Activated CD8-positive, alpha-beta T cell treated with anti-CD3 and anti-CD28 coated beads, Interleukin-2, amount 10 ng/mL, durations not matched to agents 7 days and 5 days (primary cell): ENCODE measurements at places on chromosomes 3 and 15.

DNA sequence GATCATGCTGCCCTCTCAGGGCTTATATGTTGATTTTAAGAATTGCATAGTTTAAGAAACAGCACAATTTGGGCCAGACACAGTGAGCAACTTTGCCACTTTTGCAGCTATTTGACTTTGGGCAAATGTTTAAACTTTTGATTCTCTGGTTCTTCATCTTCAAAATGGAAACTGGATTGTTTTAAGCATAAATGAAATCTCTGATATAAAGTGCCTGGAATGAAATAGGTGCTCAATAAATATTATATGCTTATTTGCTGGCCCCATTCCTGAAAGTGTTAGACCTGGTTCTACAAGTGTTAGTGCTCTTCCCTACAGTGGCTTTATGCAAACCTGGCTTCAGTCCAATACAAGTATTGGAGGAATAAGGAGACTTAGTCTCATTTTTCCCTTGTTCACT is 33.1 kb upstream of the TSC22D2 start:
- DNase-seq, result no peak

DNA sequence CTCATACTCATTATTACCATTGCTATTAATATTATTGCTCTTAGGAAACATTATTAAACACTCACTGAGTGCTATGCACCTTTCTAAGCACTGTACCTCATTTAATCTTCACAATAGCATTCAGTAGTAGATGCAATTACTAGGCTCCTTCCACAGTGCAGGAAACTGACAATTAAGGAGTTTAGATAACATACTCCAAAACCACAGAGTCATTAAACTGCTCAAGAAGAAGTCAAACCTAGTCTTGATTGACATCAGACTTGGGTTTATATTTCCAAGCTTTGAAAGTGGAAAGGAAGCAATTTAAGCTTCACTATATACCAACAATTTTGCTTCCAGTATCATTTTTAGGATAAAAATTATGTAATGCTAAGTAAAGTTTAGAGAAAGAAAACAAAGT is 490.1 kb upstream of the ARRDC4 start:
- DNase-seq, result no peak

DNA sequence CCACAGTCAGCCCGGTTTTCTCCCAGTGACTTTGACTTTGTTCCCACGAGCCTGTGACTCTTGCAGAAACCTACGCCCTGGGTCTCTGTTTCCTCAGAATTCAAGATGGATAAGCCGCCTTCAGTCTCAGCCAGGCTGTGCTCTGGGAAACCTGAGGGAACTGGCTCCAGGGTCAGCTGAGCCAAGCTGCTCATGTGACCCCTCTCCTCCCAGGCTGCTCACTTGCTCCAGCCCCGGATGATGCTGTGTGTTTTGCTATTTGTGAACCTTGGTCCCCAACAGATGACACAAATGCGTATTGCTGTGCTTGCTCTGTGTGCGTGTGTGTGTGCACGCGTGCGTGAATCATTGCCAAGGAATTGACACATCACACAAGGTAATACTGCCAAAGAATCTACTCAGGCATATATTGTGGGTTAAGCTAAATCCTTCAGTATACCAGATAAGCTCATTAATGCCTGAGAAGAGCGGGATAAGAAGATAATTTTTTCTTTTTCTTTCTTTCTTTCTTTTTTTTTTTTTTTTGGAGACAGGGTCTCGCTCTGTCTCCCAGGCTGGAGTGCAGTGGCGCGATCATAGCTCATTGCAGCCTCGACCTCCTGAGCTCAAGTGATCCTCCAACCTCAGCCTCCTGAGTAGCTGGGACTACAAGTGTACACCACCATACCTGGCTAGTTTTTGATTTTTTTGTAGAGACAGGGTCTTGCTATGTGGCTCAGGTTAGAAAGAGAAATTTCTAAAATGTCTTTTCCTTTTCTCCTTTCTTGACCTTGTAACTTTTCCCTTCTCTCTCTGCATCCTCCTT is 29.2 kb upstream of the UMPS start:
- no peak for DNase-seq

- no peak for DNase-seq
Measured at GRCh38 chr3:133455960-133456359, 56.1 kb downstream of the BFSP2 start.

DNA sequence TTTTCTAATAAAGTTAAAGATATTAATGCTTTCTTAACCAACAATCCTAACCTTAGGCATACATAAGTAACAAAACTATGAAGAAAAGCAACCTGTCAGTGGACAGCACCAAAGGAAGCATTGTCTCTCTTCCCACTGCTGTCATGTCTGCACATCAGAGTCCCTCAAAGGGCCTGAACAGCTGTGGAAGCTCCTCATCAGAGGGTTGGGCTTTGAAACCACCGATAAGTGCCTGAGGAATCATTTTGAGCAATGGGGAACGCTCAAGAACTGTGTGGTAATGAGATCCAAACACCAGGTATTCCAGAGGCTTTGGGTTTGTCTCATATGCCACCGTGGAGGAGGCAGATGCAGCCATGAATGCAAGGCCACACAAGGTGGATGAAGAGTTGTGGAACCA is 182.5 kb downstream of the FMN1 start:
- no peak for DNase-seq

GRCh38 chr15:61499376-61499775 is 270.3 kb upstream of the RORA start:
- DNase-seq, result no peak

- DNase-seq, result no peak
Measured at GRCh38 chr3:168419091-168419490, 323.4 kb upstream of the GOLIM4 start.

- no peak for DNase-seq
Measured at GRCh38 chr15:41620536-41621199, 39.5 kb upstream of the MGA start.

DNA sequence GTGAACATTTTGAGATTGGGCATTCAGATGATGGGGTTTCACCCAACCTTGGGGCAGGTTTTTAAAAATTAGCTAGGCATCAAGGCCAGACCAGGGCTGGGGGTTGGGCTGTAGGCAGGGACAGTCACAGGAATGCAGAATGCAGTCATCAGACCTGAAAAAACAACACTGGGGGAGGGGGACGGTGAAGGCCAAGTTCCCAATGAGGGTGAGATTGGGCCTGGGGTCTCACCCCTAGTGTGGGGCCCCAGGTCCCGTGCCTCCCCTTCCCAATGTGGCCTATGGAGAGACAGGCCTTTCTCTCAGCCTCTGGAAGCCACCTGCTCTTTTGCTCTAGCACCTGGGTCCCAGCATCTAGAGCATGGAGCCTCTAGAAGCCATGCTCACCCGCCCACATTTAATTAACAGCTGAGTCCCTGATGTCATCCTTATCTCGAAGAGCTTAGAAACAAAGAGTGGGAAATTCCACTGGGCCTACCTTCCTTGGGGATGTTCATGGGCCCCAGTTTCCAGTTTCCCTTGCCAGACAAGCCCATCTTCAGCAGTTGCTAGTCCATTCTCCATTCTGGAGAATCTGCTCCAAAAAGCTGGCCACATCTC is 6.1 kb downstream of the RHO start:
- DNase-seq, result no peak

DNA sequence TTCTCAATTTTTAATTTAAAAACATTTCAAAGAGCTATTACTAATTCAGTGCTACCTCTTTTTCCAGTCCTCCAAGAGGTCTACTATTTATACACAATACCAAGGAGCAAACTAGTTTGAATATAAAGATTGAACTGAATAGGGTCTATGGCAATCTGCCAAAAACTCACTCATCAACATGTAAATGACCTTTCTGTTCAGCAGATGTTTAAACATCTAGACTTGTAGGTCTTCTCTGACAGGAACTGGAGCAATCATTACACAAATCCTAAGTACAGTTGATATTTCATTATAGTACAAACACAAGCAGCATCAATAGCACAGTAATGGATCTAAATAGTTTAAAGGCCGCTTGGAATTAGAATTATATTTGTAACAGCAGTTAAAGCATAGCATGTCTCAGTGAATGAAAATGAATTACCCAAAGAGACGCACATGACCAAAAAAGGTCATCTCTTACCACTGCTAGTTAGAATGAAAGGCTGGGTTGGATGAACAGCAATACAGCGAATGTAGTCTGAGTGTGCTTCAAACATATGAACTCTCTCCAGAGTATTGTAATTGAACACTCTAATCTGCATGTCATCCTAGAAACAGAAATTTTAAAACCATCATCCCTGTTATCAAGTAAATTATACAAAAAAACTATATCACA is 10.7 kb downstream of the COPB2 start:
- DNase-seq, result no peak

DNA sequence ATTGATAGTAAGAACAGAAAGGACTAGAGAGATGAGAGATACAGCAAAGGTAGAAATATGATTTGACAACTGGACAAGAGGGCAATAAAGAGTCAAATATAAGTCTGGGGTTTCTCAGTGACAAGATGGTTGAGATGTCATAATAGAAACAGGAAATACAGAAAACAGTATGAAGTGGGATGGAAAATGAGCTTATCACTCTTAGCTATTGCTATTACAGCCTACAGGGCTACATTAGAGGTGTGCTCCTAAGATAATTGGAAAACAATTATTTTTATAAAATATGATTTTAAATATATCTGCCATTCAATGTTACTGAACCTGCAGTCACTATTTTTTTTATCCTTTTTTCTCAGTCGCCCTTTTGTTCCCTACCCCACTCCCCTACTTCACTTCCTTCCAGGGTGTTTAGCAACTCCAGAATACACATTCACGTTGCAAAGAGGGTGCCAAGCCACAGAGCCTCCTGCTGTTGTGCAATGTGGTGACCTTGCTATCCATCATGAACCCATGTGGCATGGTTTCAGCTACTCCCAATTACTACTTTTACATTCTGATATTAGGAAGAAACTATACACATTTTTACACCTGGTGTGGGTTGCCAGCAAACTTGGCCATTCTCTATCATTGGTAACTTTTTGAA is 6.0 kb downstream of the NRG4 start:
- no peak for DNase-seq

GRCh38 chr15:76642671-76643070 is 262.5 kb downstream of the SCAPER start:
- no peak for DNase-seq

GRCh38 chr3:111578867-111579266 is 16.3 kb downstream of the ZBED2 start:
- no peak for DNase-seq

GRCh38 chr3:125085166-125085565 is 29.4 kb upstream of the HEG1 start:
- no peak for DNase-seq

GRCh38 chr3:44173263-44173662 is 68.4 kb upstream of the TOPAZ1 start:
- DNase-seq, result no peak

- no peak for DNase-seq
Measured at GRCh38 chr15:54288049-54288448, 309.8 kb downstream of the UNC13C start.

DNA sequence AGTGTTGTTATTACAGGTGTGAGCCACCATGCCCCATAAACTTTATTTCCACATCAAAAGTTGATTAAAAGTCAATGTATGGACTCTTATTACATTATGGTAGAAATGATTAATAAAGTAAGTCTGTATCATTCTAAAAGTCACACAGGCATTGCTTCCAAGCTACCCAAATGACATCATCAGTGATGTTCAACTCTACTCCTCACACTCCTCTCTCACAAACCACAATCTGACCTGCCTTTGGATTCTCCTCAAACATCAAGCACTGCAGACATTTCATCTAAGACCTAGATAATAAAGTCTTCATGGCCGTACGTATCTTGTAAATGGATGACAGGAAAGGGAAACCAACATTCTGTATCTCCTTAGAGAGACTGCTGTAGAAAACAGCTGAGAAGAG is 68.0 kb downstream of the SMARCC1 start:
- DNase-seq, result no peak
